Naive thymus-derived CD4-positive, alpha-beta T cell (primary cell): ENCODE measurements at places on chromosomes 2 and 18. TPM values are rescaled to one million over a fixed set of nuclear protein-coding genes. Genes with fewer than 3 reads are reported as not detected.

CCDC102B gene
- total RNA-seq: 10.9 TPM

KLHL41 gene
- total RNA-seq: not detected

GKN1 gene
- not detected for total RNA-seq

CRACDL gene
- 0.79 TPM for total RNA-seq

CFC1 gene
- total RNA-seq: not detected

MC2R gene
- not detected for total RNA-seq

KLHL30 gene
- total RNA-seq: not detected

GREB1L gene
- not detected in 2 replicates for total RNA-seq

MLPH gene
- total RNA-seq: not detected

C2orf80 gene
- not detected for total RNA-seq

REG1B gene
- not detected in 2 replicates for total RNA-seq

C2orf78 gene
- not detected for total RNA-seq

DNA sequence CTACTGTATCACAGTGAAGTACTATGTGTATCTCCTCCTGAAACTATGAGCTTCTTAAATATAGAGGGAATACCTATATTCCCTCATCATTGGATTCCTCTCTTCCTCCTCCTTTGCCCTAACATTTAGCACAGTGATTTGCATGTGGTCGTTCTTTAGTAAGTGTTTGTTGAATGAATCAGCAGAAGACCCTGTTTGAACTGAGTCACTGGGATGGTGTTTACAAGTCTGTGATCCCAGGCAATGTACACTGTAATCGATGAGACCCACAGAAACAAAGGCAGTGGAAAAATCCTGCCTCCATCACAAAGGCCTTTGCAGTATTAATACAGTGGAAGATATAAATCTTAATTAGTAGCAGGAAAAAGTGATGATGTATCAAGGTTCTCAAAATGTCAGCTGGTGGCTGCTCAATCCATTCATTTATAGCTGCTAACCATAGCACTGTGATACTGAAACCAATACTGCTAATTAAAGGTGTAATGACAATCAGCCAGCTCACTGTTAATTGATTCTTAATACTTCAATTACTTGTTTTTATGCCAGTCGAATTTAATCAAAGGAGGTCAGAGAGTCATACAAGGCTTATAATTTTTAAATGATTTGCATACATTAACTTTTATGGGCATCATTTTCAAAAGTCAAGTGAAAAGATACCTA, 20.8 kb upstream of the MYO3B start:
- DNase-seq: no peak

DNA sequence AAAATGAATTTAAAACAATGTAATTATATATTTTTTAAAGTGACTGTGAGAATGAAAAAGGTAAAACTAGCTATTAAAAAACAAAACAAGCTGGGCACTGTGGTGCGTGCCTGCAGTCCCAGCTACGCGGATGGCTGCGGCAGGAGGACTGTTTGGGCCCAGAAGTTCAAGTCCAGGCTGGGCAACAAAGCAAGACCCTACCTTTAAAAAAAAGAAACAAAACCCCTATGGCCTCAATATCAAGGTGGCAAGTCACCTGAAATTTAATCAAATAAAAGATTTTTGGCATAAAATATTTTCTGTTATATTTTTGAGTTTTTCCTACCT, 46.9 kb upstream of the STRN start:
- DNase-seq: no peak

GRCh38 chr2:122072666-122073065, 317.2 kb downstream of the TSN start:
- no peak for DNase-seq

GRCh38 chr2:109244750-109245382, 115.9 kb downstream of the SH3RF3 start:
- no peak for DNase-seq

- DNase-seq: no peak
Observed at GRCh38 chr18:73688161-73688560, 459.5 kb downstream of the FBXO15 start.

DNA sequence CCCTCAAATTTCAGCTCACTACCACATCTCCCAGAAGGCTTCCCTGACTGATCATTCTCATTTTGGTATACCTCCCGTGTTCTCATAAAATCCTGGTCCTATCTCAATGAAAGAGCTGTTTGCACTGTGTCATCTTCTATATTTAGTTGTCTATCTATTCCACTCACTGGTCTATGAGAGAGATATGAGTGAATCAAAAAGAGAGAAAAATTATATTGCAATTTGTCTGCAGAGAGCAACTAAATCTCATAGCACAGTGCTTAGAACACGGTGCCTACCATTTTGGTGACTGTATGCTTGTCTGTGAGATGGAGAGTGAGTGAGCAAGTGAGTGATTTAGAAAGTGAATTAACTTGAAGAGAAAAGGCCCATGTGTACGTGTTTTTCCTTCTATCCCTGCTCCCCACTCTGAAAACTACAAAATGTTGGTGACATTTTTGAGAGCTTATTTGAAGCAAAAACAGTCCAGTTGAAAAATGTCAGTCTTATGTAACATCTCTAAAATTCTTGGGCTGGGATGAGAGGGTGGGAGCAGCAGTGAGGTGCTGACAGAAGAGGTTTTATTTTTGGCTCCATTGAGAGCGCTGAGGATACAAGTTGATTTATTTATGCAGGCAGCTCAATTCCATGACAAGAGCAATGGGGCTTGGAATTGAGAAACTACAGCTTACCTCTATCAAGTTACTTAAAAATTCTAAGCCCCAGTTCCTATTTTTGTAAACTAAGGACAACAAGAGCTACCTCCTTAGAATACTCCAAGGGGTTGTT, 373.5 kb upstream of the CHST9 start:
- DNase-seq: no peak

DNA sequence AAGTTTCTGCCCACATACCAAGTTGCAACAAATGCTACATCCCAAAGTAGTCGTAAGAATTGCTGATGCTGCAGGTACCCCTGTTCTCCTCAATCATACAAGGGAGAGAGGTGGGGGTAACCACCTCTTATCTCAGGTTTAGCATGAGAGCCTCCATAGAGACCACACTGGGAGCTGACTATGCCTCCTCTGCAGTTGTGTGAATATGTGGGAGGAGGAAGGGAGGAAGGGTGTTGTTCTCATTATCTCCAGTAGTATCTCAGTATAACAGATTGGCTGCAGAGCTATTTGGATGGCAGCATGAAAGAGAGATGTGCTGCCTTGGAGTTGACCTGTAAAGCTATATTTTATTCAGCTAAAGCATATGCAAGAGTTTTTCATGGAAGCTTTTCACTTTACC, 690.7 kb downstream of the KCNJ3 start:
- no peak for DNase-seq

GRCh38 chr2:117858892-117859531, 44.5 kb downstream of the DDX18 start:
- no peak for DNase-seq

- no peak for DNase-seq
Observed at GRCh38 chr2:205539603-205540002, 142.7 kb upstream of the NRP2 start.

- no peak for DNase-seq
Observed at GRCh38 chr2:218317303-218317630, 25.0 kb upstream of the TMBIM1 start.

- DNase-seq: no peak
Observed at GRCh38 chr2:72263776-72264060, 116.1 kb upstream of the CYP26B1 start.

GRCh38 chr2:74206180-74206688, 7.8 kb downstream of the MTHFD2 start:
- DNase-seq: peak; percentile 37

- no peak for DNase-seq
Observed at GRCh38 chr2:224930990-224931389, 111.3 kb downstream of the DOCK10 start.

- DNase-seq: no peak
Observed at GRCh38 chr2:135791418-135792190, 45.4 kb downstream of the LCT start.

DNA sequence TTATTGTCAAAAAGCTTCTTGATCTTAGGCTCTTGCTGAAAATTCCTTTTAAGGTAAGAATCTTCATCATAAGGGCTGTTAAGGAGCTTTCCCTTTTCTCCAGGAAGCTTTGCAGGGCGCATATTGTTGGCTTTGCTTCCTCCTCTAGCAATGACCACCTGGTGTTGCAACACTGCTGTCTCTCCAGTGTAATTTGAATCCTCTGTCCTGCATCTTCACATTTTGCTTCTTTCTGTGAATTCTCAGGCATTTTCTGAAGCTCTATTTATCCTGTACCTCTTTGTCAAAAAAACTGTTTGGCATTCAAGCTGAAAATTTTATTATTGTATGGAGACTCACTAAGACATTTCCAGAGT, 533.1 kb upstream of the CHAC2 start:
- DNase-seq: no peak

DNA sequence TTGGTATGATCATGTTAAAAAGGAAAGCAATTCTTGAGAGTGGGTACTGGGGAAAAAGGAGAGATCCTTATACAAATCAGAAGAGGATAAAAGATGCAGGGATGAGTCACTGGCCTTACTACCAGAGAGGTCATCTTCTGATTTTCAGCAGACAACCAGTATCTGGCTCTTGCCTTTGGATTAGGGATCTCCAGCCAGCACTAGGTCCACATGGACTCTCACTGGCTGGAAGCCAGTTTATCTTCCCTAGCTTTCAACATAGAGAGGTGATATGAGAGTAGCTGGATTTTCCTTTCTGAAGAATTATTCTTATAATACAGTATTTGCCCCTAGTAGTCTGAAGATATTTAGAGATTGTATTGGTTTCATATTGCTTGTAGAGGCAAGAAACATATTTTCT, 30.2 kb downstream of the CERKL start:
- DNase-seq: no peak

DNA sequence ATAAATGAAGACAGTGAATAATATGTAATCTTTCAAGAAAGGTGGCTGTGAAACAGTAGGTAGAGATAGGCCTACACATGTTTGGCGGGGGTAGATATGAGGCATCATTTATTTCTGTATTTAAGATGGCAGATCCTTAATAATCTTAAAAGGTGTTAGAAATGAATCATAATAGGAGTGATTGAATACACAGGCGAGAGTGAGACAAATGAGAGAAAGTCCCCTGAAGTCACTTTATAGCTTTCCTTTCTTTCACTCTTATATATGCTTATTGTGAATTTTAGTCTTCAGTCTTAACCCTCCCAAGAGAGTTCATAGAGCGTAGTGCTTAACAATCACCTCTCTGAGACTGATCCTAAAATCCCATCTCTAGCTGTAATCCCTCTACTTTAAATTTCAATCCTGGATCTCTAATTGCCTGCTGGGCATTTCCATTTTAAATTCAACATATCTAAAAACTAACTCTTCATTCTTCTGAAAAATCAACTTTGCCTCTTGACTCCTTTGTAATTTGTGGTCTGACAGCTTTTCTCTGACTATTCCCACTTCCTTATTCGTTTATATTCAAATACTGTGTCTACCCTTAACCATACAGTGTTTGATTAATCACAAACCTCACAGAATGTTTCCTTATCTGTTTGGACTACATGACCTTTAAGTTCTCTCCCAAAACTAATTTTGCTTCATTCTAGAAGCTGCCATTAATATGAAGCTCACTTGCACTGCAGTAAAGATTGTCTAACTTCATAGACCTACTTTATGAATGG, 463.7 kb upstream of the FSIP2 start:
- DNase-seq: no peak

DNA sequence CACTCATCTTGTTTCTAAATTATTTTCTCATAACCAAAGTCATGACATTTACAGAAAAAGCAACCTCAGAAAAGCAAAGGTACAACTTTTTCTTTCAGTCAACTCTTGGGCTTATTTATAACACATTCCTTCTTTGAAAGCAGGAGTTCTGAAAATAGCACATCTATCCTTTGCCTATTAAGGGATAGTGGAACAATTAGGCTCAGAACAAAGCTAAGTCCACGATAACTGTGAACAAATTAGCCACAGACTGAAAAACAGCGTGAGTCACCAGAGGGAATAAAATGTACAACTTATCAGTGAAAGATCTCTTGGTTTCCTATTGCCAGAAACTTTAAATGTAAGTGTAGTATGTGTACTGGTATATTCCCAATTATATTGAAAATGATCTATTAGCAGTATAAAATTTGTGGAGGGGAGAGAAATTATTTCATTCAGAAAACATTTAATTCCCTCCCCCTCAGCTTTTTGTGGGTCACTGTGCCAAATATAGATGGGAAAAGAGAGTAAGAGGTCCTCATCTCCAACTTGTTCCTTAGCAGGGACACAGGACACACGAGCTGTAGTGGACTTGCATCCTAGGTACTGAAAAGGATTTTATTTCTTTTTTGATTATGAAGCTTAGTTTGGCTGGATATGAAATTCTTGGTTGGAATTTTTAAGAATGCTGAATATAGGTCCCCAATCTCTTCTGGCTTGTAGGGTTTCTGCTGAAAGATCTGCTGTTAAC, 15.4 kb upstream of the MATN3 start:
- no peak for DNase-seq

DNA sequence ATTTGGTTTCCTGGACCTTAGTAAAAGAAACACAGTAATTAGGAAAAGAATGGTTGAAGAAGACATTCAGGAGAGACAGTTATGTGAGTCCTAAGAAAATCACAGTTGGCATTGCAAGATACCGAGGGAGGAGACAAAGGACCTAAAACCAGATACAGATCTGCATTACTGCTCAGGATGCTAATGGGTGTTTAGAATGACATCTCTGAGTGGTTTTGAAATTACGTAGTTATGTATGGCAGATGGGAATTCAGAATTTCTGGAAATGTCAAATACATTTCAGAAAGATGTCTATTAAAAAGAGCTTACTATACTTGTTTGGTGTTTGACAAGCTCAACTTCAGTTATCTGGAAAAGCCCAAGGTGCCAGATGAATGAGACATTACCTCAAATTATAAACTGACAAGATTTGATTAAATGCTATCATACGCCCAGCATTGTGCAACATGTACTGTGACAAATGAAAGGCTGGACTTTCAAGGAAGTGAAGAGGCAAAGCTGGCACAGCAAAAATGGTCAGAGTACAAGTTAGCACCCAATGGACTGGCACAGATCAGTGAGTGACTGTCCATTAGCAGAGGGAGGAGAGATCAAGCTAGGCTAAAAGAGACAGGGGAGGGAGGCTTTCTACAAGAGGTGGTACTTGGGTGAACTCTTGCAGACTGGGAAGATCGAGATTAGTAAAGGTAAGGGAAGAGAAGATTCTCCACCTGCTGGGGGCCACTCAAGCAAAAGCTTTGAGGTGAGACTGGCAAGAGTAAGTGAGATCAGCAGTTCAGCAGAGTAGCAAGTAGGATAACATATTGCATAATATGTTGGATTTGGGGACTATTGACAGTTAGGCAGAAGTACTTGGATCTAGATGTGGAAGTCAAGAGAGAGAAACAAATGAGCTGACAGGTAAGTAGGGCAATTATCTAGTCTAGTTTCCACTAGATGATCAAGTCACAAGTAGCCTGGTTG, 168.9 kb downstream of the CYRIA start:
- no peak for DNase-seq

DNA sequence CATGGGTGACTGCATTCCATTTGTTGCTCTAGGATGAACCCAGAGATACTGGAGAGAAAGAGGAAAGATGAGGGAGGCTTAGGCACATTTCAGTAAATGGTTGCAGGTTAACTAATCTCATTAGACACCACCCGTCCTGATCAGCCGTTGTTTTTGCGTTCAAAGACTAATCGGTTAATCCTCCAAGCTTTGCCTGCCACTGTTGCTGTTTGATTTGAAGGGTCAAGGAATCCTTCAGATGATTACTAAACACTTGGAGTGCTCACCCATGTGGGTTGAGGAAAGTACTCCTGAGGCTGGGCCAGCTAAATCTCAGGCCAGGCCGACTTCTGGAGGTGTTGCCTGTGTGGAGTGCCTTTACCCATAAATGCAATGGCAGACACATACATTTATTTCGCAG, 8.6 kb downstream of the SH3RF3 start:
- no peak for DNase-seq

- DNase-seq: no peak
Observed at GRCh38 chr2:85889627-85890281, 964 bp upstream of the ST3GAL5 start.

GRCh38 chr2:159114835-159115234, 146.4 kb downstream of the TANC1 start:
- no peak for DNase-seq
